ENCODE measurements at places on chromosomes 12 and 14.

DNA sequence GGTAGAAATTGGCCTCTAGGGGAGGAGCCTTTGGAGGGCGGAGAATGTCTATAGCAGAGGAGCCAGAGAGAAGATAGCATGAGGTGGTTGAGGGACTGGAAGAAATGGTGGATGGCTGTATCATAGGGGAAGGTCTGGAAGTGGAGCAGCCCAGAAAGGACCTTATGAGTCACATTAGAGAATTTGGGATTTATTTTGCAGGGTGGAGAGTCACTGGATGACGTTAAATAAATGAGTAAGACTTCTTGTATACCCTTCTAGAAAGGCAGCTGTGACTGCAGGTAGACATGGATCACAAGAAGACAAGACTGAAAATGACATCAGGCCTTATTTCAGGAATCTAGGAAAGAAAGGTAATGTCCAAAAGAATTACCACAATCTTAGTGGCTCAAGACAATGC is 208.2 kb upstream of the TMTC1 start:
- DNase-seq, result no peak

DNA sequence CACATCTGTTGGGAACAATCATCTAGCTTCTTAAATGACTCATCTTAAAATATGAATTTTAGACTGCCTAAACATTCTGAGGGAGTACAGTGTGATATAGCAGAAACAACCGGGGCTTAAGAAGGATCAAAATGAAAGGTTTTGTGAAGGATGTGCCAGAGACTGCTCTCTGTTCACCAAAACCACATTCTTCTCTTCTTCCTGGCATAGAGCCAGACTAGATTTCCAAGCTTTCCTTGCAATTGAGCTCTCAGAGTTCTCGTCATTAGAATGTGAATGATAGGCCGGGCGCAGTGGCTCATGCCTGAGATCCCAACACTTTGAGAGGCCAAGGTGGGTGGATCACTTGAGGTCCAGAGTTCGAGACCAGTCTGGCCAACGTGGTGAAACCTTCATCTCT is 94.5 kb downstream of the LRRIQ1 start:
- DNase-seq, result no peak

DNA sequence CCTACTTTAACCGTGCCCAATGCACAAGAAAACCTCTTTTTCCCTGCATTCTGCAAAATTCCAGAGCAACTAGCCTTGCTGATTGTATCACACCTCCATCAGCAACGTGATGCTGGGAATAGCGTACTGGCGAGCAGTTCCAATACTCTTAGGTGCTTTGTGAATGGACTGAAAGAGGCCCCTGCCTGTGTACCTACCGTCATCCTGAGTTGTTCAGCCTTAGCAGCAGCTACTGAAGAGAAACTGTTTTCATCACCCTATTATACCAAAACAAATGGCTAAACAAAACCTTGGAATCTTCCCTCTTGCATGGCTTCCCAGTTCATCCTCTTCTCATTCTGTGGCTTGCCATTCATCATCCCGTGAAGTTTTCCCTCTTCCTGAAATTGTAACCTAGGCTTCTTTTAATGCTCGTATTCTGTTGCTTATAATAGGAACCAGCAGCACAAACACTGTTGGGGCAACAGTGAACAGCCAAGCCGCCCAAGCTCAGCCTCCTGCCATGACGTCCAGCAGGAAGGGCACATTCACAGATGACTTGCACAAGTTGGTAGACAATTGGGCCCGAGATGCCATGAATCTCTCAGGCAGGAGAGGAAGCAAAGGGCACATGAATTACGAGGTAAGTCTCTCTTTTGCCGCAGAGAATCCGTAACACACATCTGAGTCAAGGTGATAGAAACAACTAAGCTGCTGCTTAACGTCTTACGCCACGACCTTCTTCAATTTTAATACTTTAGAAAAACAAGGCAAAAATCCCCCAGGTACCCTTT is 41.9 kb downstream of the RAD52 start:
- DNase-seq, result no peak

DNA sequence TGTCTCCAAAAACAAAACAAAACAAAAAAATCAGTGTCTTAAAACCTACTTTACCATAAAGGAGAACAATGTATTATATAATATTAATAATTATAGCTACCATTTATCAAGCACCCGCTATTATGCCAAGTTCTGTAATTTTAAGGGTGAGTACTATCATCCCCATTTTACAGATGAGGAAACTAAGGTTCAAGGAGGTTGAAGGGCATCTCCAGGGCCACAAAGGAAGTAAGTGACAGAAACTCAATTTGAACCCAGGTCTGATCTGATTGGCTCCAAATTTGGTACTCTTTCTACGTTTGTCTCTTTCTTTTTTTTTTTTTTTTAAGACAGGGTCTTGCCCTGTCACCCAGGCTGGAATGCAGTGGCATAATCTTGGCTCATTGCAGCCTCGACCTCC is 115.4 kb downstream of the BCAT1 start:
- no peak for DNase-seq

DNA sequence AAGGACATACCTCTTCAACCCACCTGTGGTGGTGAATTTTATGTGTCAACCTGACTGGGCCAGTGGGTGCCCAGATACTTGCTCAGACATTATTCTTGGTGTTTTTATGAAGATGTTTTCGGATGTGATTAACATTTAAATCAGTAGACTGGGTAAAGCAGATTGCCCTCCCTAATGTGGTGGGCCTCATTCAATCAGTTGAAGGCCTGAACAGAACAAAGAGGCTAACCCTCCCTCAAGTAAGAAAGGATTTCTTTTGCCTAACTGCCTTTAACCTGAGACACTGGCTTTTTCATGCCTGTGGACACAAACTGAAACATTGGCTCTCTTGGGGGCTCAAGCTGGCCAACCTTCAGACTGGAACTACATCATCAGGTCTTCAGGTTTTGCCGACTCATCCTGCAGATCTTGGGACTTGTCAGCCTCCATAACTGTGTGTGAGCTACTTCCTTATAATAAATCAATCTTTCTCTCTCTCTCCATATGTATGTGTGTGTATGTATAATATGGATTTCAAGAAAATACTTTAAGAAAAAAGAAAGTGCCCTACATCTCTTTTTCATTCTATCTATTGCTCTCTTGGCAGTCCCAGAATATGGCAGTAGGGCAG is 39.4 kb downstream of the RTN1 start:
- no peak for DNase-seq

GRCh38 chr12:14784471-14784870 is 18.8 kb downstream of the WBP11 start:
- no peak for DNase-seq

DNA sequence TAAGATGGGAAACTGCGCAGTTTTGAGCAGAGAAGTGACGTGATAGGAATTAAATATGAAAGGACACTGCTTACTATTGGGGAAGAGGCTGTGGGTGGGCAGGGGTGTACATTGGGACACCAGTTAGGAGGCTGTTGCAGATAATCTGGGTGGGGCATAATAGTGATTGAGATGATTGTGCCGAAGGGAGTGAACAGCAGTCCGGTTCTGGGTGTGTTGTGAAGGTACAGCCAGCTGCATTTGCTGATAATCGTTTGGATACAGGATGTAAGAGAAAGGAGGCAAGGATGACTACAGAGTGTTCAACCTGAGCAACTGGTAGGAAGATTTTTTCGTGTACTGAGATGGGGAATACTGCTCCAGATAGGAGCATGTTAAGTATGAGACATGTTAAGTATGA is 205.2 kb upstream of the NEDD1 start:
- no peak for DNase-seq

DNA sequence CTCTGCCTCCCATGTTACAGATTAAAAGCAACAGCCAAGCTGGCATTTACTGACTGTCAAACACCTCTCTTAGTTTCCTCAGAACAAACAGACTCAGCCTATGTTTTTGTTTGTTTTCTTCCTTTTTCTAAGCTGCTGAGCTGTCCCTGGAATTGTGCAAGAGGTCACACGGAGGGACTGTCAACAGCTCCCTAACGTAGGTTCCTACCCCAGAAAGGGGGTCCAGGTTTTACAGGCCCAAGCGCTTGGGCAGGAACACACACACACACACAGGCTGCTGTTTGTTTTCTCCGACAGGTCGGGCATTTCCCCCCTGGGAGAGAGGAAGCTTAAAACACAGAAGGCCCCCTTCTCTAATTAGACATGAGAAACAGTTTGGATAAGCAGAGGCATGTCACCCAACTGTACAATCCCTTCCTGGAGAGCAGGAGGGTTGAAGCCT is 739.6 kb upstream of the TBX3 start:
- DNase-seq, result no peak

DNA sequence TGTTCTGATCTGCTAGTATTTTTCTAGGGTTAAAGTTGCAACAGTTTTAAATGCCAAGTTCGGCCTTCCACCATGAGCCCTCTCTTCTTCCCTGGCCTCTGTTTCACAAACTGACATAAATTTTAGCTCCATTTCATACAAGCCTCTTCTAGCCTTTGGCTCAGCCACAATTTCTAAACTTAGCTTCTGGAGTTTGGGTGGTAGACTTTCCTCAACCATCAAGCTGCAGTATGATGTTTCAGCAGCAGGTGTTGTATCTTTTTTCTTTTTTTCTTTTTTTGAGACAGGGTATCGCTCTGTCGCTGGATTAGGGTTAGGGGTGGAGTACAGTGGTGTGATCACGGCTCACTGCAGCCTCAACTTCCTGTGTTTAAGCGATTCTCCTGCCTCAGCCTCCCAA is 29.4 kb downstream of the SETD3 start:
- no peak for DNase-seq

DNA sequence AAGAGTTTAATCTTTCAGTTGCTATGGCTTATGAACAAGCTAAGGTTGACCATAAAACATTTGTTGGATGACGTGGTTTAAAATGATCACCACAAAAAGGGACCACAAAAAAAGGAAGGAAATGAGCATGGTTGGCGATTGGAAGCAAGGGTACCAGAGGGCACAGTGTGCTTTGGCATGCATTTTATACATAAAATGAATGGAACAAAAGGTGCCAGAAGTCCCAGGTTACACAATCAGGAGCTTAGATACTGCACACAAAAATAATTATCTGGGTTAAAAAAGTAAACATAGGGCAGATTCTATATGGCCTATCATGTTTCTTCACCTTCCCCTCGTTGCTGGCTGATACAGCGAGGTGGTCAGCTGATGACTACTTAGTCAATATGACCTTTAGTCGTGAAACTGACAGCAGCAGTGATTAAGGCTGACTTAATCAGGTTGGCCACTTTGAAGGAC is 50.7 kb downstream of the ZC3H14 start:
- no peak for DNase-seq

DNA sequence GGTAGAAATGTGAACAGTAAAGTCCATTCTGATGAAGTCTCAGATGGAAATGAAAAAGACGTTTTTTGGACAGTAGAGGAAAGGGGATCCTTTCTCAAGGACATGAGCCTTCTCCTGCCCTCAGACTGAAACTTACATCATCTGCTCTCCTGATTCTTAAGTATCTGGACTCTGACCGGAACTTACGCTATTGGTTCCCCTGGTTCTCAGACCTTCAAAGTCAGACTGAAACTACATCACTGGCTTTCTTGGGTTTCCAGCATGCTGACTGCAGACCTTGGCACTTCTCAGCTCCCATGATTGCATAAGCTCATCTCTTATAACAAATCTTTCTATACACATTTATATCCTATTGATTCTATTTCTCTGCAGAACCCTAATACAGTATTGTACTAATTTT is 291.0 kb downstream of the SNAPC1 start:
- DNase-seq, result no peak

GRCh38 chr12:72006766-72007165 is 68.1 kb downstream of the TPH2 start:
- no peak for DNase-seq

DNA sequence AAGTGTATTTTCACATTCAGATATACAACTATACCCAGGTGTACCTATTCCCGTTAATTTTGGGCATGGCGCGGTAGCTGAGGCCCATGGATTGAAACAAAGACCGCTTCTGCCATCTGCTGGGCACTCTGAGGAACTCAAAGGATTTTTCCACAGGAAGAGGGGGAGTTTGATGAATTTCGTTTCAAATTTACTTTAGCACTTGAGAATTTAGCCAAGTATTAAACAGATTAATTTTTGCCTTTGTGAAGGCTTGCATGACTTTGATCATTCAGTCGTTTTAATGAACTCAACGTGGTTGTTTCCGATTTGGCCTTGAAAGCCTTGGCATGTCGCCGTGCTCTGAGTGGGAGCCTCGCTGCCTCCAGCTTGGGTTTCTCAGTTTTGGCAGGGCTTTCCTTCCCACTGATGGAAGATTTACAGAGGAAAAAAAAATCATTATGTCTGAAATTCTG is 153.2 kb upstream of the DDHD1 start:
- peak; percentile 4 for DNase-seq

GRCh38 chr12:119957135-119957534 is 31.9 kb upstream of the BICDL1 start:
- DNase-seq, result no peak

- DNase-seq, result no peak
Measured at GRCh38 chr12:32217354-32218310, 111.0 kb downstream of the BICD1 start.

DNA sequence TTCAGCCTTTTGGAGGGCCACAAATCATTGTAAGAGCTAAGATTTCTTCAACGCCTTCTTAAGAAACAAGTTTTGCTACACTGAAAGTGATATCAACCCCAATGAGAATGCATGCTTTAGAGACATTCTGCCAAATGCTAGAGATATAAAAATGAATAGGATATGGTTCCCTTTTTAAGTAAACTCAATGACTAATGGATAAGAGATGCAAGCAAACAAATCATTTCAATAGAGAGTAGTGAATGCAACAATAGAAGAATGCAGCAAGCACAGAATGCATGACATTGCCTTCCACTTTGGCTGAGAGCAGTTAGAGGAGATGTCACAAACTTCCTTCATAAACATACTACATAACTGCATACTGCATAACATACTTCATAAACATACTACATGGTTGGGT is 116.4 kb downstream of the PDZRN4 start:
- DNase-seq, result no peak

DNA sequence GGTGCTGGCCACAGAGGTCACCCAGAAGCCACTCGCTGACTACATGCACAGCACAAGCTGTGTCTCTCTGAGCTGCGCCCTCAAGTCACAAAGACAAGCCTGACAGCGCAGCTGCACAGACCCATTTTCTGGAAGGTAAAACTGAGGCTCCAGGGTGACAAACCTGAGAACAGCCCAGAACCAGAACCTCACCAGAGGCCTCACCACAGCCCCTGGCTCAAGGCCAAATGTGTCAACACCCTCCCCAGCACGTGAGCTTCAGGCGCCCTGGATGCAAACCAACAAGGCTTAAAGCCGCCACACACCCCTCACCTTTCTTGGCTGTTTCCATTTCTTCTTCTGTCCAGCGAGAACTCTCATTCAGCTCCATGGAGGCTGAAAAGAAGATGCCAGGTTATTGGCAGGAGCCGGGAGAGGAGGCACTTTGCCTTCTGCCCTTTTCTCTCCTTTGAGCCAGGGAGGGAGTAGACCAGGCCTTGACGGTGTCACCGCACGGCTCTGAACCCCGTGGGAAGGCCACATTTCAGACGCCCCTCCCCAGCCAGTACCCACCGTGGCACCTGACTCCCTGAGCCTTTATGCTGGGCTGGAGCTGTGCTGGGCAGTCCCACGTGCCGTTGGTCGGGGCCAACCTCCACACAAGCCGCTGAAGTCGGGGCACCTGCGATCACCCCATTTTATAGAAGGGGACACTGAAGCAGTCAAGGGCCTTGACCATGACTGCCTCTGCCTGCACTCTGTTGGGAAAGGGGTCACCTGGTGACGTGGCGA is 103.1 kb downstream of the RFLNA start:
- DNase-seq, result no peak
